ENCODE measurements at places on chromosomes 7 and 10.

DNA sequence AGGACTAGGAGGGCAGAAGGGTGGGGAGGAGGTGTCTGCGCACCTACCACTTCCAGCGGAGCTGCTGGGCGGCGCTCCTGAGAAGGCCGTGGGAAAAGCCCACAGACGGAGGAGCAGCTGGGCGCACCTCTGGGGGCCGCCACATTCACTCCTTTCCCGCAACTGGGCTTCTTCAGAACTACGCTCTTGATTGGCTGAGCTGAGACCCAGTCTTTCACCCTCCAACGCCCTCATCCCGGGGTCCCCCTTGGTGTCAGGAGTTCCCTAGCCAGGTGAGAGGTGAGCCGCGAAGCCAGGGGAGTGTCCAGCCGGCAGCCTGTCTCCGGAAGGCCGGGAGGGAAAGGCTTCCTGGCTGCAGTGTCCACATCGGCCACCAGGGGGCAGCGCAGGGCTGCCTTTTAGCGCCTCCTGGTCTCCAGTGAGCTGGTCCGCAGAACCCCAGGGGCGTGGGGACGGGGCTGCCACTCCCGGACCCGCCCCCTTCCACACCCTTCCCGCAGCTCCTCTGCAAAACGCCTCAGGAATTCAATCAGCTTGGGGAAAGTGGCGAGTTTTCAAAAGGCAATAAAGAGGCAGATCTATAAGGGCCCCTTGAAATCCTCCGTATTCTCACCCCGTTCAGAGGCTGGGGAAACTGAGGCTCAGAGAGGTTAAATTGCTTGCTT is 98.8 kb downstream of the CHST15 start:
- DNase-seq = peak; percentile 67

DNA sequence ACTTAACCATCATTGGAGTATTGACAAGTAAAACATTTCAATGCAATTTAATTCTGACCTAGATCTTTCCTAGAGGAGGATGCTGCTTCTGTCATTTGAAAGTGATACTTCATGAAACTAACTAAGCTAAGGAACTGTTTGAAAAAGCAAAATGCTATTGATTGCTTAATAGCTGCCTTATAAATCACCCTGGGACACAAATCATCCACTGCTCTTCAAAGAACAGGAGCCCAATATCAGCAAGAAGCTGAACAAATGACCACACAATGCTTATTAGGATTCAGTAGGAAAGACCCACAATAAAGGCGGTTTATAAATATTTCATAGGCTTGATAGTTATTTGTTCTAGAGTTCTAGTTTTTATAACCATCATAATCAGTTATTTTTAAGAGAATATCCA is 216.3 kb downstream of the TEX36 start:
- no peak for DNase-seq

DNA sequence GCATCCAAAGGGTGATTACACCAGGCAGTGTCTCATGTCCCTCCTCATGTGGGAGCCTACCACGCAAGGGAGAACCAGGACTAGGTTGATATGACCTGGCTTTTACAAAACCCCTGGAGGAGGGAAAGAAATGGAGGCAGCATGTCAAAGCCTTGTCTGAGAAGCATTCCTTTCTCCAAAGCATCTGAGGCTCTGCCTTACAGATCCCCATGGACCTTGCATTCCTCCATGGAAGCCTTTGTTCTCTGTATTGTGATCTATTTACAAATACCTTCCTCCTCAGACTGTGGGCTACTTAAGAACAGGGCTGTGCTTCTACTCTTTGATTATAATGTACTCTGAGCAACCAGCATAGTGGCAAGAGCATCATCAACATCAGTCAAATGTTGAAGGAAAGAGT is 197.0 kb downstream of the PLXNA4 start:
- DNase-seq = no peak

DNA sequence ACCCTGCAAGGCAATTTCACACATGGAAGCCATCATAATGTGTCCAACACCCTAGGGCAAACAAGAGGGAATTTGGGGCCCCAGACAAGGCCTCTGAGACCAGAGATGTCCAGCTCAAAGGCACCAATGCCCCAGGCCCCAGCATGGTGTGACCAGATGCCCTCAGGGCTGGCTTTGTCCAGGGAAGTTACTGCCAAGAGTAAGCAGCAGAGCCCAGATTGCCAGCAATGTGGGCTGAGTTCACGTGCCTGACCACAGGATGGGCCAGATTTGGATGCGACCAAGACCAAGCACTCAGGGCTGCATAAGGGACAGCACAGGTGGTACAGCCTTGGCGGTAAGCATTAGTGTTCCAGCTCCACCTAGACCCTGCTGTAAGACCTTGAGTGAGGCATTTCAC is 12.7 kb downstream of the MYOF start:
- DNase-seq = no peak

DNA sequence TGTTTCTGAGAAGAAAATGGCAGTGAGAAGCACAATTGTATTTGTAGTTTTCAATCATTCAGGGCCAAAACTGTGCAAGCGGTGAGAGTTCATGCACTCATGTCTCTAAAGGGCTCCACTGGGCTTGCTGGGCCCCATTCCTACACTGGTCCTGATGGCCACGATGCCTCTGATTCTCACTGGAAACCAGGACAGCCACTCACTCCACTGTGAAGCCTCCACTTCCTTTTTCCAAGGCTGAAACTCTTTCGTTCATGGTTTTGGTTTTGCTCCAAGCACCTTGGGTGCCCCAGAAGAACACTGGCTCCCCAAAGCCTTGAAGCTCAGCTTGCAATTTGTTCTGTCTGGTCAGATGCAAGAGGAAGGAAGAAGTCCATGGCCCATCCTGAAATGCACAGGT is 390.0 kb upstream of the MKI67 start:
- DNase-seq = no peak

DNA sequence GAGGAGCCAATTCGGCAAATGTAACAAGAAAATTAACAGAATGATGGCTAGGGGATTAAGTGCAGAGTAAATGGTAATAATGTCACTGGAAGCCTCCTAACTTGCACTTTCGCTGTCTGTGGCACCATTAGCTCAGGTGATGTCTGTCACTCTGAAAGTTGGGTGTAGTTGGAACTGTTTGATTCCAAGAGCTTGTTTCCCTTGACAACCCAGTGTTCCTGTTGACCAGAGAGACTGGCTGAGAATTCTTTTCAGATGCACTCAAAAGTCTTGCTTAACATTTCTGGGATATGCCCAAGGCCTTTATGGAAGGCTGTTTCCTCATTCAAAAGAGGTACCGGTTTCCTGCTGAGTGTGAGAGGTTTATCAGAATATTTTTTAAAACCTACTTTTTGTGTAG is 49.6 kb downstream of the PLPP4 start:
- no peak for DNase-seq

- DNase-seq = no peak
These were observed 15.7 kb upstream of the ARMC3 start for GRCh38 chr10:22911889-22912762.

DNA sequence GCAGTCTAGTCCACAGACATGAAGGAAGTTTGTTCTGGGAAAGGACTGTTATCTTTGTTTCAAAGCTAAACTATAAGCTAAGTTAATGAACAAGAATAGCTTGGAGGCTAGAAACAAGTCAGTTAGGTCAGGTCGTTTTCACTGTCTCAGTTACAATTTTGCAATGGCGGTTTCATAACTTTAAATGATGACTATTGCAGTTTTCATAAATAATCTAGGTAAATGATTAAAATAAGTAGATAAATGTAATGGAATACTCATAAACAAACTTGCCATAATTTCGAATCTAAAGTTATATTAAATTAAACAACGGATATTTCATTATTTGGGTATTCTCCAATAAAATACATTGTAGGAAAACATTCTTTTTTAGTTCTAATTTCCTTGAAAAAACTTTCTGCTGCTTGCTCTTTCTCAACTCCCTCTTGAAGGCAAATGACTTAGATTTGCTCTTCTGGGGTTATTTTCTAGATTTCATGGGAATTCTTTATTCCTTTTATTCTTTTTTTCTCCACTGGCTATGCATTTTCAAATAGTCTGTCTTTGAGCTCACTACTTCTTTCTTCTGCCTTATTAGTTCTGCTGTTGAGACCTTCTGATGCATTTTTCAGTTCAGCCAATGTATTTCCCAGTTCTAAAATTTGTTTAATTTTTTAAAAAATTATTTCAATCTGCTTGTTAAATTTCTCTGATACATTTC is 103.8 kb upstream of the APBB1IP start:
- no peak for DNase-seq

DNA sequence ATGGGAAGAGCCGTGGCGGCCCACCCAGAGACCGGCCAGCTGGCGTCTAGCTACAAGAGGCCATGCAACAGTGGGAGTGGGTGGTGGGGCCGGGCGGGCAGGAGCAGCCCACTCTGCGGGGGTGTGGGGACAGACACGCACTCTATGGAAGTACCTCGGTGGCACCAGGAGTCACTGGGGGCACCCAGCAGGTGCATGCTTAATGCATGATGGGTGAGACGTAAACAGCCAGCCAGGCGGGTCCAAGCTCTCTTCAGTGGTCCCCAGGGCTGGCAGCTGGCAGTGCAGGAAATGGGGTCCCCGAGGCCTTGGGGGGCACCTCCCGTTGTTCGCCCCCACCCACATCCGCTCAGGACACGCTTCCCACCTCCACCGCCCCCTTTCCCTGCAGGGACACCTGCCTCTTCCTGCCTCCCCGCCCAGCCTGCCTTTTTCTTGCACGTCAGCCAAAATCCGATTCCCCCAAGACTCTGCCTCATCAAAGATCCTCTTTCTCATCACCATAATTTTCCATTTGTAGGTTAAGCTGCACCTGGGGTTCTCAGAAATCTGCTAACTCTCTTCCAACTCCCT is 22.6 kb upstream of the PSMG3 start:
- DNase-seq = no peak

DNA sequence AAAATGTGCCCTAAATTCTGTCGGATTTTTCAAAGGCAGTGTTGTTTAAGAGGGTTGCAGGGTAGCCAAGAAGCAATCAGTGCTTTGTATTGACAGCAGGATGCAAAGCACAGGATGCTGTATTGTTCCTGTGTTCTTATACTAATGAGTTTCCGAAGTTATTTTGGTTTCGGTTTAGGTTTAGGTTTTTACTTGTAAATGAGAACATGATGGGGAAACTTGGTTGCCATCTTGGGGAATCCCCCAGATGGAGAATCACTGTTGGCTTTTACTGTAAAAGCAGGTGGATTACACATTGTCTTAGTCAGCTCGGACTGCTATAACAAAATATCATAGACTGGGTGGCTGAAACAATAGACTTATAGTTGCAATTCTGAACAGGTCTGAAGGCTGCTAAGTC is 72.1 kb downstream of the INHBA start:
- no peak for DNase-seq

DNA sequence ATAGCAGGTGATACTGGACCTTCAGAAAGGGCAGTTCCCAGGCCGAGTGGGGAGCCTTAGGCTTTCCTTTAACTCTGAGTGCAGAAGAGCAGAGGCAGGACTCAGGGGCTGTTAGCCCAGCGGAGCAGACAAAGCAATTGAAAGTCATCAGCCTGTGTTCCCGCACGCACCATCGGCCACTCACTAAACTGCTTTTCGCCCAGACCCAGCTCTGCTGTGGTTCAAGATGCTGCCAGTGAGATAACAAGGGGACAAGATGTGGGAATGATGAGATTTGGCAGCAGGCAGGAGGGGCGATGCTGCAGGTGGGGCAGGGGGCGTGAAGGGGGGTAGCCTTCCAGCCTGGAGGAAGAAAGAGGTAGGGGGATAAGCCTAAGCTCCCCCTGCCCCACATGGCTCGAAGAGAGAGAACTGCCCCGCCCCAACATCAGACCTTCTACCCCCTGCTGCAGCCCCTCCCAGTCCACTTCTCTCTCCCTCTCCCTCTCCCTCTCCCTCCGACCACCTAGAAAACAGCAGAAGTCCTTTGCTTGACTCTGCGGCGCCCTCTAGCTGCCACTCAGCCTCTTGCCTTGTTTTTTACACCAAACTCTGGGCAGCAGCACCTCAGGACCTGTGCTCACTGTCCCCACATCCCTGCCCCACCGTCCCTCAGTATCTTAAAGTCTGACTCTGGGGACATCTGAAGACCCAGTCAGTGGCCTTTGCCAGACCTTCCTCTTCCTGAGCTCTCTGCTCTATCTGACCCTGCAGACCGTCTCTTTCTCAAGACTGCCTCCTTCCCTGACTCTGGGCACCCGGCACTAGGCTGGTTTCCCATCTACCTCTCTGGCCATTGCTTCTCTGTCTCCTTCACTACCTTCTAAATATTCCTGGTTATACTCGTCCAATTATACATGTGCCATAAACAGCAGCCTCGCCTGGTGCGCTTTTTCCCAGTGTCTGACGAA is 110.5 kb downstream of the C10orf105 start:
- peak; percentile 32 for DNase-seq

DNA sequence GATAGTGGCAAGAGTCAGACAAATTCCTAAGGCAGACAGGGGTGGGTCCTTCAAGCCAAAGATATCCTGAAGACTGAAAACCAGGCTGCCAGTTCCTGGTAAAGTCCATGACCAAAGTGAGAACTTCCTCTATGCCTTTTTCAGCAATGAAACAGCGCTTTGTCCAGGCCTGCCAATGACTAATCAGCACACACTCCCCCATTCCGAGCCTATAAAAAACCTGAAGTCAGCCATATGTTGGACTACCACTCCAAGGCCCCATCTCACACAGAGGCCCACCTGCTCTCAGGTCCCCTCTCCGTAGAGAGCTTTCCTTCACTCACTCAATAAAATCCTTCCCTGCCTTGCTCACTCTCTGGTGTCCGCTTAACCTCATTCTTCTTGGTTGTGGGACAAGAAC is 402.2 kb downstream of the ANKRD7 start:
- no peak for DNase-seq

DNA sequence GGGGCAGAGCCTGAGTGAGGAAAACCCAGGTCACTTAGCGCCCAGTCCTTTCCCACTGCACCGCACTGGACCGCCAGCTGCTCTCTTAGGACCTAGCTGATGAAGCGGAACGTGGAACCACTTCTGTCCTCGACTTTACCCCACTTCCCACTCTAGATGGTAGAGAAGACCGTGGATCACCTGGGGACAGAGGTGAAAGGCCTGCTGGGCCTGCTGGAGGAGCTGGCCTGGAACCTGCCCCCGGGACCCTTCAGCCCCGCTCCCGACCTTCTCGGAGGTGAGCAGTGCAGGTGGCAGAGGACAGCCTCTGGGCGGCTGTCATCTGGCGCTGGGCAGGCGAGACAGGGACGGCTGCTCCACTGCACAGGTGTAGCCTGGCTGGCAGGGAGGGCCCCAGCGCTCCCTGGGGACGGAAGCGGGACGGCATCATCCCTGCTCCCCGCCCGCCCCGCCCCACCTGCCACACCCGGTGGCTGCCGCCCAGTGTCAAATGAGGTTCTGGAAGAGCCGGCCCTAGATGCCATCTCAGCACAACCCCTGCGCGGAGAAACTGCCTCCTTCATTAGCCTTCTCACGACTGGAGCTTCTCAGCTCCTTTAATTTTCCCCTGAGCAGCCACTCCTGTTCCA is 11.7 kb downstream of the PLAC9 start:
- DNase-seq = peak; percentile 6

Data from activated CD4-positive, alpha-beta T cell treated with anti-CD3 and anti-CD28 coated beads, Interleukin-2, amount 50 U/mL, for 24 hours (primary cell).